ENCODE measurements at places on chromosomes 3 and 15.
A peak's percentile ranks its signal among the peaks of the same experiment; 100 is the strongest.

DNA sequence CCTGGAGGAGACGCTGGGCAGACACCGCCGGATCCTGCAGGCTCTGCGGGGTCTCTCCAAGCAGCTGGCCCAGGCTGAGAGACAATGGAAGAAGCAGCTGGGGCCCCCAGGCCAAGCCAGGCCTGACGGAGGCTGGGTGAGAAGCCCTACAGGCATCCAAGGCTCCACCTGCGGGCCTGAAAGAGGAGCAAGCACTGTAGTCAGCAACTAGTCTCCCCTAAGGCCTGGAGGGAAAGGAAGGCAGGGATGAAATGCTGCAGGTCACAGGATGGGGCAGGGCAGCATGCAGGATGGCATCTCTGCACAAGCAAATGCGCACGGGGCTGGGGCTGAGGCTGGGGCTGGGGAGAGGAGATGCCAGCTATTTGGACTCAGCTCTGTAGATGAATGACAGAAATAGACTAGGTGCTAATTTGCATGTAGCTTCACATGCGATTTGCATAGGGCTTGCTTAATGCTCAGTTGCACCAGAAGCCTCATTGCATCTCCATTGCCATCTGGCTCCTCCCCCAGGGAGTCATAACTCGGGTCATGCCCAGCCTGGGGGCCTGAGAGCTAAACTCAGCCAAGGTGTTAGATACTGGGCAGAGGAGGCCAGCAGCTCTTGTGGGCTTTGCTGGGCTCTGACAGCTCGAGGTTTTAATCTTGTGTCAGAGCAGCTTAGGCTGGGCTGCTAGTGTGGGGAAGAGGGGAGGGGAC is 5.2 kb upstream of the CPLX3 start:
- DNase-seq: no peak

DNA sequence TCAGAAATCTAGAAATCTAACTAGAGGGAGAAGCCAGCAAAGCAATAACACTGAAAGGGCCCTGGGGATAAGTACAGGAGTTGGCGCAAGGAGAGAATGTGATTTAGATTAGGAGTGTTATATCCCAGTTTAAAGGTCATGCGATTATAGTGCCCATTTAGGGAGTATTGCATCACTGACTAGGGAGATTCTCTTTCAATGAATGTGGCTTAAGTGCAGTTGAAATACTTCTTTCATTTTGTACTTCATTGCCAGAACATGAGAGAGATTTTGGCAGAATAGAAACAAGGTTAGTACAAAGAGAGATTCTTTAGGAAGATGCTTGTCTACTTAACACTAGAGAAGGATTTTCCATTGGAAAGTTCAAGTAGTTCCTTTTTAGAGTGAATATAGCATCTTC is 13.9 kb downstream of the ROBO2 start:
- DNase-seq: no peak

GRCh38 chr15:92810418-92811138 is 89.5 kb upstream of the CHD2 start:
- DNase-seq: peak; percentile 87

- DNase-seq: peak; percentile 7
Observed at GRCh38 chr3:79521221-79521848, 246.5 kb downstream of the ROBO1 start.

- DNase-seq: no peak
Observed at GRCh38 chr3:34073111-34073510, 274.7 kb downstream of the PDCD6IP start.

- no peak for DNase-seq
Observed at GRCh38 chr3:175227126-175227525, 368.0 kb downstream of the NAALADL2 start.

GRCh38 chr15:81945014-81945615 is 100.7 kb downstream of the MEX3B start:
- DNase-seq: peak; percentile 93

DNA sequence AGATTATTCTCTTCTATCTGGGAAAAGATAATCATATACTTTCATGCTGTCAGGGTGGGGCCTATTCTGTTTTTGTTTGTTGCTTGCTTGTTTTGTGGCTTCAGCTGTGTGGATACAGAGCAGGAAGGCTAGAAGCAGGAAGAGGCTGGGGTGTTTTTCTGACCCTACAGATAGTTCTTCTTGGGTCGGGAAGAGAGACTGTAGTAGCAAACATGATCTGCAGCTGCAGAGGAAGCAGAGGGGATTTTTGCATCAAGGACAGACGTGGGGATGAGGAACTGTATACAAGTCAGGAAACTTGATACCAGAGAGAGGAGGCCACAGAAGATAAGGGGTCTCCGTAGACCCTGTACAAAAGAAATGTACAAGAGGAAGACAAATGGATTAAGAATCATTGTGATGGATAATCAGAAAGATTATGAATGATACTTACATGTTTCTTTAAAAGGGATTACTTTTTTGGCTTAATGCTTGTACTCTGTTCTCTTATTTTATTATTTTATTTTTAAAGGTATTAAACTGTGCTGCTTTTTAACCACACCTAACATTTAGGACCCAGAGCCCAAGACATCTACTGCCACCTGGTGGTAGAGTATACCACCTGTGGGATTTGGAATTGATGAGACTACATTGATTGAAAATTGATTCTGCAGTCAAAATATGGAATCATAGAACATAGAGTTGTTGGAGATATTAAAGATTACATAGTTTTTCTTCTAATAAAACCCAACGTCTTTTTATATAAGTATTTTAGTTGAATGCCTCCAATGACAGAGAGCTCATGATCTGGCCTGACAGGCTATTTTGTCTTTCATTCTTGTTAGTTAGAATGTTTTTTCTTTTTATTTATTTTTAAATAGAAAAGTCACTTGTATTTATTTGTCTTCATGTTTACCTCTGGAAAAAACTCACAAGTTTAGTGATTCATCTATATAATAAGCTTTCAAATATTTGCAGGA is 87.3 kb upstream of the ROPN1 start:
- peak; percentile 30 for DNase-seq

- no peak for DNase-seq
Observed at GRCh38 chr3:118476885-118477618, 557.6 kb downstream of the IGSF11 start.

GRCh38 chr3:5411786-5412185 is 224.3 kb downstream of the EDEM1 start:
- no peak for DNase-seq

DNA sequence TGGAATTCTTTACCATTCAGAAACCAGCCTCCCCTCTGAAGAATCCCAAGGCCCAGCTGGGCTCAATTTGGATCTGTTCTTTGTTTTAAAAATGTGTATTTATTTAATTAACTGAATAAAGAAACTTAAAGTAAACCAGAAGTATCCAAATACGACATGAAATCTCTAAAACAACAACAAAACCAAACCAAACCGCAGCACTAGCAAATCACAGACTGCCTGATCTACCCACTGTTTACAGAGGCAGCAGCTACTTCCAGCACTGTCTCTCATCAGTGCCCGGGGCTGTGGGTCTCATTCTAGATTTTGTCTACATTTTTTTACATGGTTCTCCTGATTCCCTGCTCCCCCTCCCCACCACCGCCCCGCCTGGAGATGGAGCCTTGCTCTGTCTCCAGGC is 2.3 kb downstream of the FLNB start:
- no peak for DNase-seq

DNA sequence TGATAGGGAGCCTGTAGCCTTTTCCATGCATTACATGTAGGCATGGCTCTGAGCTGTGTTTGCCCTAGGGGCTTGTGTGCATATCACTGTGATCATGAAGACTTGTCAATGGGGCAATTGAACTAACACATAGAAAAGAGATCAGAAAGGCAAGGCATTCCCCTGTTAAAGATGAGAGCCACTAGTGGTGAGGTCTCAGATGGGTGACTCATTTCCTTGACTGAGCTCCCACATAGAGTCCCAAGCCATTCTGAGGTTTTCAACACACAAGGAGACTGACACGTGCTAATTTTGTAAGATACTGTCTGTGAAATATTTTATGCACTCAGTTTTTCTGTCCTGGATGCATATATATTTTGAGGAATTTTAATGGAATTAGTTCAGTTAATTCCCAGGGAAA is 53.8 kb downstream of the SAMMSON start:
- DNase-seq: no peak

DNA sequence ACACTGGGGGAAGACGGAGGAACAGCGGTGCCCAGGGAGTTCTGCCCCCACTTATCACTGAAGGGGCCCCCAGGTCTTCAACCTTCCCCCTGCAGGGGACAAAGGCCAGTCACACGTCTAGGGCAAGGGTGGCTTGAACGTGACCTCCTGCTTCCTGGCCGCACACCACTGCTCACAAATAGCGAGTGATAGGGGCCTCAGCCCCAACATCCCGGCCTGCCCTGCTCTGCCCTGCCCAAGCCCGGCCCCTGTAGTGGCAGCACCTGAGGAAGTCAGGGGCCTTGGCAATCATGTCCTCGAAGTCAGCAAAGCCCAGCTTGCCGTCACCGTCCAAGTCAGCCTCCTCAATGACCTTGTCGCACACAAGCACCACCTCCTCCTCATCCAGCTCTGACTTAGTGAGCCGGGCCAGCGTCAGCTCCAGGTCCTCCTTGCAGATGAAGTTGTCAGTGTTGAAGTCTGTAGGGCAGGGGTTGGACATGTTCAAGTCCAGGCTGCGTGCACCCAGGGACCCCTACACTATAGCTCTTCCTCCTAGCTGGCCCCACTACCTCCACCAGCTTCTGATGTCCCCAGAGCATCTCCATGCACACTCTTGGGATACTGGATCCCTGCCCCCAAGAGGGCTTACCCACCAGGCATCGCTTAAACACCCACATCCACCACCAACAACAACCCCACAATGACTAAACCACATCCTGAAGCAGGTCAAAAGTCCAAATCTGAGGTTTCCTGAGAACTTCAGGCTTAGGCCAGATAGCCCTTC is 13.3 kb downstream of the SH2D7 start:
- no peak for DNase-seq

DNA sequence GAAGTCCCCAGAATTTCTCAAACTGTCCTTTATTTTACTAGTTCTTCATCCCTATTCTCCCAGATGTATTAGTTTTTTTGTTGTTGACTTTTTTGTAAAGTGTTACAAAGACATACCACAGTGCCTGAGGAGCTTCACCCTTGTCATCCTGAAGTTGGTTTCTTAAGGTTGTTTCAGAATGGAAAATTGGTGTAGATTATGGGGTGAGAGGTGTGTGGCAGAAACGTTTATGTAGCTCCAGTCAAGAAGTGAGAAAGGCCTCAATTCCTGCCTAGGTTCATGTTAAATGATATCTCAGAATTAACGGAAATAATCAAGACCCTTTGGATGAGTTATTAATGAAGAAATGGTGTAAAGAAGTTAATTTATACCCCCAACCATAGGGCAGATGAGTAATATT is 6.8 kb downstream of the EDEM1 start:
- no peak for DNase-seq

GRCh38 chr3:108453565-108453964 is 56.8 kb downstream of the MYH15 start:
- DNase-seq: no peak

DNA sequence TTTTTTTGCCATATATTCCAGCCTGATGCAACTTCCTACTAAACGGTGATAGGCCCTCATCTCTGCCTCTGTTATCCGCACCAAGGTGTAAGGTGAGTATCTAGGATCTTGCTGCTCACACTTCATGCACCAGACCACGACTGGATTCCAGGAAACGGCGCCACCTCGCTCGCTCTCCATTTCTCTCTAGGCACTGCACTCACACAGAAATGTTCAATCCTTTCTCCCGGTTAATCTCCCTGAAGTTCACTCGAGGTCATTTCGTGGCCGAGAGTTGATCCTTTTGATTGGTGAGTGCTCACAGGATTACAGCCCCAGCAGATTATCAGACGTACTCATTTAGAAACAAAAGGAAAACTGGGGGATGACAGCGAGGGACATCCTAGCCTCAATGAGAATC is 28.1 kb downstream of the MCF2L2 start:
- DNase-seq: no peak

DNA sequence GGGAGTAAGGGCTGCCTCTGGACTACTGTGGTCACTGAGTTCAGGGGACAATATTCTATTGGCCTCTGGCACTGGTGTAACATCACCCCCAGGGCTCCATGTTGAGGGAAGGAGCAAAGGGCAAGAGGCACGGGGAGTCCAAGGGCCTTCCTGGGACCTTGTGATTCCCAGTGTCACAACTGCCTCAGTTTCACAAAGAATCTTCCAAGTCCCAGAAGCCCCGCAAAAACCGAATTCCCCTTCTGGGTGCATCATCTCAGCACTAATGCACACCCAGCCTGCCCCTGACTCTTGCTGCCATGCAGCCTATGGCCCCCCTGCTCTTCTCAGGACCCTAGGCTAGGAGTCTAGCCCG is 5.5 kb downstream of the AMOTL2 start:
- no peak for DNase-seq

DNA sequence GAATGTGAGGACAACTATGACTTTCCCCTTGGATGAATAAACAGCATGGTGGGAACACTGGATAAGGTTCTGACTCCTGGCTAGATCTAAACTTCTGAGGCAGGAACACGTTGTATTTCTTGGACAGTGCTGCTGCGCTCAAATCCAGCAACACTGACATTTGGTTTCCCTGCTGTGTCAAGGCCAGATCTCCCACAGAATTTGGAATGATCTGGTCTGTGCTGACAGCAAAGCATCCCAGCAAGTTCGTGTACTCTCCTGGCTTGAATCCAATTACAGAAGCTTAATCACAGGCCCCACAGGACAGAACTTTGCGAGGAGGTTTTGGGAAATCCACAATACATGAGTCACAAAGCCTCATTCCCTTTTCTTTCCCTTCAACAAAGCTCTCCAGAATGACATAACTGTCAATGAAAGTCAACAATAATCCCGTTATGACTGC is 92.5 kb downstream of the ADAMTS9 start:
- DNase-seq: no peak

- no peak for DNase-seq
Observed at GRCh38 chr3:45462522-45463265, 74.3 kb downstream of the LARS2 start.

GRCh38 chr3:62281726-62282125 is 91.6 kb downstream of the FEZF2 start:
- DNase-seq: no peak

DNA sequence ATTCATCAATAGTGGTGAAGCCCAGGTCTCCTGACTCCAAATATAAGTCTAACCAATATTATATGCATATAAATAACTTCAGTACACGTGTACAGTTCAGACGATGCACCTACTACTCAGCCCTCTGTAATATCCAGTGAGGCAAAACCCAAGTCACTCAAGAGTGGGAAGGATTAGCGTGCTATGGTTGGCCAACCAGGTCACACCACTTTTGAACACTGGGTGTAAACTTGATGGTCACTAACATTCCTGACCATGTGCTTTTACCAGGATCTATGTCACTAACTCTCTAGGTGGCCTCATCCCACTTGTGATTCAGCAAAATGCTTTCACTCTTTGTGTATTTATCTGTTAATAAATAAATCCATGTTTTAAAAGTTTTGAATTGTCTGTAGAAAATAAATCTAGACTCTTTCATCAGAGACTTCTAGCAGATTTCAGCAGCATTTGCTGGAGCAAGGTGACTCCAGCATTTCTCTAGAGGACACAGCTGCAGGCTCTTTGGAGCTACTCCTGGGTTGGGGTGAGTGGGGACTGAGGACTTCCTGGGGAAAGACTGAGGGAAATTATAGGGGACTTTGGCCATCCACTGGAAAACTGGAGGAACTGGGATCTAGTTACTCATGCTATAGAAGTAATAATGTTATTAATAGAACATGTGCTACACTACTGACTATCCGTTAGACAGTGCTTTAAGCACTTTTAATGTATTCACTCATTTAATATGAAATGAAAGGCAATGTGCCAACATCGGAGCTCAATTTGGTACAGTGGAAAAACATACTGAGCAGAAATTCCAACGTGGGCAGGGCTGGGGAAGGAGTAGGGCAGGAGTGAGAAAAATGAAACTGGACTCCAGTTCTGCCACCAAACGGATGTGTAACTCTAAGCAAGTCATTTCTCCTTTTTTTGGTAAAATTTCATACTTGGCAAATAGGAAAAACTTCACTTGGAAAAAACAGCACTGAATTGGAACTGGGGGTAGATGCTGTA is 97.9 kb downstream of the RORA start:
- no peak for DNase-seq

All from K562 (cell line).